ENCODE measurements at places on chromosomes 16 and 17.

DNA sequence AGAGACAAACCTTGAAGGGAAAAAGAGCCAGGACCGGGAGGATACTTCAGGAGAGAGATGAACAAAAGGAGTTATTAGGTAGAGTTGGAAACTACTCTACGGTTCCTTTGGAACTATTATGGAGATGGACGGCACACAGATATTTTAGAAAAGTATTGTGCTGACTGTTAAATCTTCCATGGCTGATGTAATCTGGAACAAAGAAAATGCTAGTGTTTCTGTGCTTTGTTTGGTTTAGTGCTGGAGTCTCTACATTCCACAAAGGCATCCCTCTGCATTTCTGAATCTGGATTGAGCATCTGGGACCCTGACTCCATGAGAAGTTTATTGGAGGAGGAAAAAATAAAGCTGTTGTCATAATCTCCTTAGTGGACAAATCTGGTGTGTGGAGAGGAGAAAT lies 57.2 kb downstream of the RPGRIP1L start:
- DNase-seq = no peak

DNA sequence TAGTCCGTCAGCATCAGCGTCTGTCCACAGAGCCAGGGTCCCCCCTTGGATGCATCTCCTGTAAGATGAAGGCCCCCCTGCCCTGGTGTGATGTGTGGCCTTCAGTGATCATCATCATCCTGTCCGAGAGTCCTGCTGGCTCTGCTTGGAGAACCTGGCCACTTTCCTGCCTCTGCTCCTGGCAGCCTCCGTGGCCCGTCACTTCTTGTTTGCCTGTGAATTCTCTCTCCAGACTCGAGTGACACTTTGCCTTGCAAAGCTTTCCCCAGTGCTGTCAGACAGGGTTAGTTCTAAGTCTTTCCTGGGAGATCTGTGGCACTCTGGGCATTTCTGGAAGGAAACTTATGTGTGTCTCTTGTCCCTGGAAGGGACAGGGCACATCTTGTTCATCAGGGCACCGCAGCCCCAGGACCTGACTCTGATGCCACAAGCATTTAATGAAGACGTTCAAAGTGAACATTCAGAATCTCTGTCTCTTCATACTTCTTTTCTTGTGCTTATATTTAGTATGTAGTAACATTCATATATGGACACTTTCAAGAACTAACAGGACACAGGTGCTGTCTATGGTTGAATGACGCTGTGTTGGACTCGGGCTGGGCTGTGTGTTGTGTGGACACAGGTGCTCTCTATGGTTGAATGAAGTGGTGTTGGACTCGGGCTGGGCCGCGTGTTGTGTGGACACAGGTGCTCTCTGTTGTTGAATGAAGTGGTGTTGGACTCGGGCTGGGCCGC lies 68.5 kb downstream of the RPTOR start:
- no peak for DNase-seq

DNA sequence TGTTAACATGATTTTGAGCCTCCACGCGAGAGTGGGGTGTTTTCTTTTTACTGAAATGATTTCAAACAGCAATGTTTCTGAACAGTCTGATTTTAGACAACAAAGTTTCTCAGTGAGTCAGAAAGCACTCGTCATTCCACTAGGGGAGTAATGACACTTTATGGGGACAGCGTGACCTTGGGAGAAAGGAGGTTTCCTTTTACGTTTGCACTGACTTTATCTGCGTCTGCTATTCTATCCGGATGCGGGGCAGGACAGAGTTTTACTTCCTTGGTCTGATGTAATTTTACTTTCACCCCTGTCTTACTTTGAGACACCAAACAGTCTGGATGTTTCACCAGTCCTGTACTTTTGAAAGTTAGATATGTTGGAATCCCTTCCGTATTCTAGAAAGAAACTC lies 20.7 kb downstream of the SLC47A1 start:
- DNase-seq = no peak

- no peak for DNase-seq
These were observed 26.3 kb downstream of the CEP112 start for GRCh38 chr17:66165537-66166123.

DNA sequence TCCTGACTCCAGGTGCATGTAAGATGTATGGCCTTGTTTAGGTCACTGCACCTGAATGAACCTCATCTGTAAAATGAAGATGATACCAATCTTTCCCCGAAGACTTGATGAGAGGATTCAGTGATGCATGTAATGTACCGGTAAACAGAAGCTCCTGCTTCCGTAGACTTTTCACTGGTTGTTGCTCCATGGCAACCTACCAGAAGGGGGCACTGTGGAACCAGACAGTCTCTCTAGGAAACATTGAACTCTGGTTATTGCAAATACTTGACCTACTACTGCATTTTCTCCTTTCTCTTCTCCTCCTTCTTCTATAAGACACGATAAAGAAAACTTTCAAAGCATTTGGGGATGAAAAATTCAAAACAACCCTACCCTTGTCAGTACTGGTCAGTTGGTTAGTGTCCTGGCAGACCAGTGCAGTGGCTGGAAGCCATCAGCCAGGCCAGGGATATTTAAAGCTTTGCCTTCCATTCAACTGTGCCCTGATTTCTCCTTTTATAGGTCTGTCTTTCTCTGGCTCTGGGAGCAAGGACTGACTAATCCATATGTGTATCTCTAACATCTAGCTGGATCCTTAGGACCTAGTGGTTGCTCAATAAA lies 667.4 kb upstream of the SALL1 start:
- DNase-seq = no peak

GRCh38 chr16:86884390-86884650 lies 306.0 kb downstream of the FOXL1 start:
- no peak for DNase-seq

GRCh38 chr17:49546546-49547535 lies 28.8 kb upstream of the NXPH3 start:
- DNase-seq = no peak

DNA sequence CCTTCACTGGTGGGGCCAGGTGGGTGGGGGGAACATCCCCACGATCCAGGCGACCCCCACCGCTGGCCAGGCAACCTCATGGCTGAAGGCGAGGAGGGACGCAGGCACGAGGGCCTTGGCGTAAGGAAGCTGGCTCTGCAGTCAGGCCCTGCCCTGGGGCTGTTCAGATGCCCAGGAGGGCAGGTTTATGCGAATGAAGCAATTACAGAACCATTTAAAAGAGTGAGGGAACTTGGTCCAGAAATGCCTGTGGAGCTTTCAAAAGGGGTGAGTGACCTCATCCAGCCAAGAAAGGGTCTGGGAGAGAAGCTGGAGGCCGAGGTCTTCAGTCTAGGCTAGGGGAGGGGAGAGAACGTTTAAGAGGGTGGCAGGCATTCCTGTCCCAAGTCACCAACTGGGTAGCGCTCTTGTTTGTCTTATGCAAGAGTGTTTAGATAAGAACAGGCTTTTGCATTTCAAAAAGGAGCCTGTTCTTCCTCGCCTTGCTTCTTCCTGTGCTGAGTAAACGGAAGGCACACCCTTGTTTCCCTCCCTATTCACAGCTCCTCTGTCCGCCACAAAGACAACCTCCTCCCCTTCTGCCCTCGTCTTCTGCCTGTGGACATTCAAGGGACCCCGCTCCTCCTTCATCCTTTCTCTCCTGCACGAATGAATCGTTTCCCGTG lies 183.5 kb upstream of the SDK2 start:
- DNase-seq = no peak

DNA sequence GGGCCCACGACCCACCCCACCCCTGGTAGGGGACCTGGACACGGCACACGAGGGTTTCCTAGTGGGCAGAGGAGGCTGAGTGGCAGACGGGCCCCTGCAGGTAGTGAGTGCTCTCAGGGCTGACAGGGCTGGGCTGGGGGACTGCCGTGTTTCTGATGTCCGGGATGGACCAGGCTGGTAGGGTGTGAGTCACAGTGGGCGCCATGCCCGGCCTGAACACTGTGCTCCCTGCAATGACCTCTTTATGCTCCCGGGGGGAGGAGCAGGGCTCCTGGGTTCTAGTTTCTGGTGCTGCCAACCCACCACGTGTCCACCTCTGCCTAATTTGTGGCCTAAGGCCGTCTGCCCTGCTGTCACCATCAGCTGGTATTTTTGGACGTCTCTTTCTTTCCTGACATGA lies 26.3 kb downstream of the ARHGAP23 start:
- DNase-seq = no peak

GRCh38 chr17:29555840-29556239 lies 11.0 kb downstream of the ABHD15 start:
- no peak for DNase-seq

DNA sequence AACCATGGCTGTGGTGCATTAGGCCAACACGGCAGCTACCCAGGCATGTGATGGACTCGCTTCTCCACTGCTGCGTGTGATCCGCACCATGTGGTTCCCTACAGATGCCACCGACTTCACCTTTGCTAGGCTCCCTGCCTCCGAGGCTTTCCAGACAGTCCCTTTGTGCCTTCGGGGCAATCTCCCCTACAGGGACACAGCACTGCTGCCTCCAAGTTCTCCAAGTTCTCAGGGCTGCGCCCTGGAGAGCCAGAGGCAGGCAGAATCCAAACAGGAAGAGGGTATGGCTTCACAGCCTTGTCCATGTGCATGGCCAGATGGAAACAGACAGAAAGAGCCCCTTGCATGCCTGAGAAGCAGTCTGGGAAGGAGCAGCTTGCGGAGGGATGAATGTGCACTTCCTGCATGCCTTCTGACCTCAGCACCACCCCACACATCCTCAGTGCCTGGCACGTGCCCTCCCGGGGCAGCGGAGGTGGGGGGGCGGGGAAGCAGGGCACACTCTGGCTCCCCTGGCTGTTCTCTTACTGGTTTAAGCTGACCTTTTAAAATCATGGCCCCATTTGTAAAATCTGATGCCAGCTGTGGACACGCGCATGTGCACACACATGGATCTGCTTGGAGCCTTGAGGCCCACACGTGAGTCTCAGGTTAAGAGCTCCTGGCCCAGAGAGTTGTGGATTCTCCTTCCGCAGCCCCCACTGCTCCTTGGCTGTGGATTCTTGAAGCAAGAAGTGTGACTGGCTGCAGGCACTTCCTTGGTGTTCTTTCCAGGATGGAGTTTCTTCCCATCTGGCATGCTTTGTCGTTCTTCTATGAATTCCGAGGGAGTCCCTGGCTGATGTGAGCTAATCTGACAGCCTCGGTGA lies 55.3 kb upstream of the MTSS2 start:
- DNase-seq = no peak

GRCh38 chr17:6420173-6420641 lies 14.7 kb downstream of the AIPL1 start:
- no peak for DNase-seq

DNA sequence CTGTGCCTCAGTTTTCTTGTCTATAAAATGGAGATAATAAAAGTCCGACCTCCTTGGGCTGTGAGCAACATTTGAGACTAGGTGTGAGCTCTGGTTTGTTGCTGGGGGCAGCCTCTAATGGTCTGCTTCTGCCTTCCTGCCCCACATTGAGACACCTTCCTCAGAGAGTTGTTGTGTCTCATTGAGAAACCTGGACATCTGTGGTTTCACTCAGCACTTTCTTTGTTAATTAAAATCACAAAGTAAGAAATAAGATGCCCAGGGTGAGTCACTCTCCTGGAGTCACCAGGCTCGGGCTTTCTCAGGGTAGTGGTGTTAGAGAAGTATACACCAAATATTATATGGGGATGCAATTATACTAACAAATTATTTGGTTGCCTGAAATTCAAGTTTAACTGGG lies 389.2 kb upstream of the SALL1 start:
- no peak for DNase-seq

DNA sequence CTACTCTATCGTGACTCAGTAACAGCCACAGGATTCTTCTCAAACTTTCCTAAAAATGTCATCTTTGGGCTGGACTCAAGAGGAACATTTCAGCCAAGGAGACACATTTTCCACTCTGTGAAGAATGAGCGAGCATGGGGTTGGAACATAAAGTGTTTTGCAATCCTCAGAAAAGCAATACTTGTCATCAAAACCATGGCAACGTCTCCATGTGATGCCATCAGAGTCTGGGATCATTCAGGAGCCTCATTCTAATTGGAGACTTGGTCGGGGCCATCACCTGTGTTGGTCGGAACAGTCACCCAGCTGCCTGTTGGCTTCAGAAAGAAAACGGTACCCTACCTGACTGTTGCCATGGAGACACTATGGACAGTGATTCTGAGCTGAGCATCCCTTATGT lies 25.5 kb downstream of the MYOCD start:
- DNase-seq = no peak

DNA sequence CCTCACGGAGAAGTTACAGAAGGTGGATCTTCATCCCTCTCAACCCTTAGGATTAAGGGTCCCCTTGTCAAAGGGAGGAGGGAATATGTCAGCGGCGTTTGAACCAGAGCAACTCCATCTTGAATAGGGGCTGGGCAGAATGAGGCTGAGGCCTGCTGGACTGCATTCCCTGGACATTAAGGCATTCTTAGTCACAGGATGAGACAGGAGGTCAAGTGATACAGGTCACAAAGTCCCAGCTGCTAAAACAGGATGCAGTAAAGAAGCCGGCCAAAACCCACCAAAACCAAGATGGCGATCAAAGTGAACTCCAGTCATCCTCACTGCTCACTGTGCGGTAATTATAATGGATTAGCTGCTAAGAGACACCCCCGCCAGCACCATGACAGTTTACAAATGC lies 36.7 kb downstream of the RBFOX3 start:
- no peak for DNase-seq

- no peak for DNase-seq
These were observed 11.0 kb upstream of the PAFAH1B1 start for GRCh38 chr17:2582493-2582892.

GRCh38 chr16:3256866-3257465 lies 533 bp upstream of the MEFV start:
- DNase-seq = no peak

DNA sequence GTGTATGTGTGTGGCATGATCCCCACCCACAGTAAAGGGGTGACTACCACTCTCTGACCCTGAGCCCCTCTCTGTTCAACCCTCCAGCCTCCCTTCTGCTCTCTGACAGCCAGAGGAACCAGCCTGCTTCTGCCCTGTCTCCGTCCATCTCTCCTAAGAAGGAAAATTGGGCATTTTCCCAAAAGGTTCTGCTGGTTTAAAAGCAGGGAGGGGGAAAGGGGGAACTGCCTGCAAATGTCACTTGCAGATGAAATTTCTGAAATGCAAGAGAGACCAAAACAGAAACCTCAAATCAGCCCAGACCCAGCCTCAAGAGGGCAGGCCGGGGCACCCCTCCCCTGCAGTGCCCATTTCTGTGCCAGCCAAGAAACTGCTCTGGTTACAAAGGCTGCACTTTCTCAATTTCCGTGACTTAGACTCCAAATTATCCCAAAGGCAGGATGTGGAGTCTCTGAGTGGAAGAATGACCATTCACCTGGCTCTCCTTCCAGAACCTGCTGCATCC lies 197.9 kb downstream of the RBFOX3 start:
- no peak for DNase-seq

All from cortex of kidney (tissue), 1 donor.